ENCODE measurements at places on chromosomes 7 and 10.
A peak's percentile ranks its signal among the peaks of the same experiment; 100 is the strongest.

DNA sequence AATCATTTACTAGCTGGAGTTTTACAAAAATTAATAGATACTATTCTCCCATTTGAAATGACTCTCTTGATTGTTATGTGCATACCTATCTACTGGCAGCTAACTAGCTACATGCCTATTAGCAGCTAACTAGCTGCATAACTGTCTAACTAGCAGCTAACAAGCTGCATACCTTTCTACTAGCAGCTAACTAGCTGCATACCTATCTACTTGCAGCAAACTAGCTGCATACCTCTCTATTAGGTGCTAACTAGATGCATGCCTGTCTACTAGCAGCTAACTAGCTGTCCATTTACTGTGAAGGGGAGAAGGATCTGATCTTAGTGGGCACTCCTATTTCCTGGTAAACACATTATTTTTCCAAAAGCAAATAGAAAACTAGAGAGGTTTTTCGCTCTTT, 439.4 kb upstream of the PFKP start:
- DNase-seq: no peak

GRCh38 chr10:29420744-29421143, 131.9 kb downstream of the LYZL1 start:
- DNase-seq: no peak

- DNase-seq: no peak
Observed at GRCh38 chr7:50184271-50184990, 91.4 kb upstream of the ZPBP start.

- DNase-seq: no peak
Observed at GRCh38 chr10:88196291-88196690, 332.9 kb downstream of the PTEN start.

DNA sequence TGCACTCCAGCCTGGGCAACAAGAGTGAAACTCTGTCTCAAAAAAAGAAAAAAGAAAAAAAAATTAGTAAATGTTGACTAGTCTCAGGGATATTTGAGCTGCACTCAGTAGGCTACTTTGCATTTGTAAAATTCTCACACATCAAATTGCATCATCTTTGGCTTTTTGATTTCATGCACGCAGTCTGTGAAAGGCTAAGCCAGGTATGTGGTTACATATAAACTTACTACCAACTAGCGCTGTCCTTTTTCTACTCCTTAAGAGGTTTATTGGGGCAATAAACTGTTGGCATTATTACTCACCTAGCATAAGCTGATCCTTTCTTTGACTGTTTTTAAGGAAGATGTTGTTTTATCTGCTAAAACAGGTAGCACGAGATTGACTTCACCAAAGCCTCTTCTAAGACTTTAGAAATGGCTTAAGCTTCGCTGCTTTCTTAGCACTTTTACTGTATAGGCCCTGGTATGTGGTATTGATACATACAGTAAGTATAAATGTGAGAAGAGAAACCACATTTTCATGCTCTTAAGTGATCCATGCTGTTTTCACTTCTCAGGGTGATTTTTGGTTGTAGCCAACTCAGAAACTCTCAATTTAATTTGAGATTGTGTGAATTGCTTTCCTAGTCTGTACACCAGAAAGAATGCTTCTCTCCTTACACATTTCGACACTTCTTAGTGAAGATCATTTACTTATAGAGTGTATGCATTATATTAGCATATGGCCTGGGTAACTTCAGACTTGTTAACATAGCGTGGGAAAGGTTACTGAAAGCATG, 323.9 kb downstream of the AUTS2 start:
- no peak for DNase-seq

DNA sequence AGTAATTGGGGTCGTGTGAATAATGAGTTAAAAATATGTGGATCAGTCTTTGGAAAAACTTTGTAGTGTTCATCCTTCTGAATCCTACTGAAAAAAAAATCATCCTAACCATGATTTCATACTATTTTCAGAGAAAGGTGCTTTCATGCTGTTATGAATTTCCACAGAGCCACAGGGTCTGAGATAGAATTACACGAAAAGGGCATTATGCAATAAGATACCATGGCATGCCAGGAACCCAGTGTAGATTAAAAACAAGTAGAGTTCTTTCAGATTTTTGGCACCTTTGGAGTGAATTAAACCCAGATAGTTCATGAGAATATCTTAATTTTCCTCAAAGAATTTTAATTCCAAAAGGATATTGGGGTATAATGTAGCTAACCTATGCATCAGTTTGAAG, 47.5 kb upstream of the AGMO start:
- no peak for DNase-seq

DNA sequence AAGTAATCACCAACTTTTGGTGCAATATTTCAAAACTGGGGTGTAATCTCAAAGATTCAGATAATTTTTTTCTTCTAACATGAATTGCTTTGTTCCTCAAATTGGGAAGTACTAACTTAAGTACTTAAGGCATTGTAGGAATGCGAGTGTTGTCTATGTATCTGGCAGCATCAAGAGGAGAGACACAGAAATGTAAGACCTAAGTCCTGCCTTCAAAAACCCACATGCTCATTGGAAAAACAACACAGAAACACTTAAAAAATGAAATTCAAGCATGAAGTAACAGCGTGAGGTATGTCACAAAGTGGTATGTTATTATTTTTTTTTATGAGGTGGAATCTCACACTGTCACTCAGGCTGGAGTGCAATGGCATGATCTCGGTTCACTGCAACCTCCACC, 288.5 kb downstream of the ZEB1 start:
- no peak for DNase-seq

DNA sequence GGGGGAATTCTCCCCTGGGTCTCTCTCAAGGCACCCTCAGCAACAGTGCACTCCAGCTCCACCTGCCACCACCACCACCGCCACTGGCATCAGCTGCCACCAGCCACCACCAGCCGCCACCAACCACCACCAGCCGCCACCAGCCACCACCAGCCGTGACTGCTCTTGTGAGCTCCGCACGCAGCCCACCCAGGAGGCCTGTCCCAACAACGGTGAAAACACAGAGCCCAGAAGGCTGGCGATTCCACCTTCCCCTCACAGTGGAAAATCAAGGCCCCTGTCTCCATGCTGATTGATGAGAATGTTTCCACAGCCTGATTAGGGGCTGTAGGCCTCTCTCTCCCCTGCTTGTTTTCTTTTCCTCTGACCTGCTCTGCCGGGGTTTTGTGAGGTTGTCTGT, 41.1 kb downstream of the COBL start:
- DNase-seq: no peak

GRCh38 chr7:139845443-139845805, 16.4 kb downstream of the TBXAS1 start:
- DNase-seq: no peak

GRCh38 chr7:2498708-2499107, 20.9 kb upstream of the LFNG start:
- no peak for DNase-seq

DNA sequence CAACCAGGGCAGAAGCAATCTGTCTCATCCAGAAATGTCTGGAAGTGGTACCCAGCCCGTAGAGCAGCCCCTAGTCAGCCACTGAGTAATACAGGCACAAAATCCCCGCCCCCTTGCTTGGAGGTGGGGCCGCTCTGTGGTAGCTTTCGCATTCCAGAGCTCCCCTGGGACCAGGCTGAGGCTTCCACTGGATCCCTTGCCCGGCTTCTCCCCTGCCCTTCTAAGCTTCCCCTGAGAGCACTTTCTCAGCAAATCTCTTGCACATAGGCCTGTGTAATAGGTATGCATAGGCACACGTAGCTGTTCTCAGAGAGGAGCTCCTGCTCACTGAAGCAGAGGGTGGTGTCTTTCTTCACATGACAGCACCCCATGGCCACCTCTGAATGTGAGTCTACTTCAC, 144.2 kb downstream of the BMS1 start:
- DNase-seq: no peak

- peak; percentile 44 for DNase-seq
Observed at GRCh38 chr10:30510184-30510931, 76.4 kb downstream of the MAP3K8 start.

- no peak for DNase-seq
Observed at GRCh38 chr7:55411844-55412243, 46.7 kb downstream of the LANCL2 start.

DNA sequence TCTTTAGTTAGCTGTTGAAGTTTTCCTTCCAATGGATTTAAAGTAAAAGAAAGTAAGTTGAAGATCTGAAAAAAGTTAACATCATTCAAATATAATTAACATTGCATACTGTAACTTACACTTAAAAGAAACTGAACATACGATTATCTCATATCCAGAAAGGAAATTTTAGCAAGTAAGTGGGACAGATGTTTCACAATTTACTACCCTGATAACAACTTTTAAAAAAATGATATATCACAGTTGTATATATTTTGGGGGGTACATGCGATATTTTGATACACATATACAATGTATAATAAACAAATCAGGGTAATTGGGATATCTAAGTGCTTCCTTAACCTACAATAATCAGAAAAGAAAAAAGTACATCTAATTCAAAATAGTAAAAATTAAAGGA, 44.2 kb downstream of the ASZ1 start:
- DNase-seq: no peak

GRCh38 chr7:79298145-79298760, 155.2 kb downstream of the MAGI2 start:
- no peak for DNase-seq

DNA sequence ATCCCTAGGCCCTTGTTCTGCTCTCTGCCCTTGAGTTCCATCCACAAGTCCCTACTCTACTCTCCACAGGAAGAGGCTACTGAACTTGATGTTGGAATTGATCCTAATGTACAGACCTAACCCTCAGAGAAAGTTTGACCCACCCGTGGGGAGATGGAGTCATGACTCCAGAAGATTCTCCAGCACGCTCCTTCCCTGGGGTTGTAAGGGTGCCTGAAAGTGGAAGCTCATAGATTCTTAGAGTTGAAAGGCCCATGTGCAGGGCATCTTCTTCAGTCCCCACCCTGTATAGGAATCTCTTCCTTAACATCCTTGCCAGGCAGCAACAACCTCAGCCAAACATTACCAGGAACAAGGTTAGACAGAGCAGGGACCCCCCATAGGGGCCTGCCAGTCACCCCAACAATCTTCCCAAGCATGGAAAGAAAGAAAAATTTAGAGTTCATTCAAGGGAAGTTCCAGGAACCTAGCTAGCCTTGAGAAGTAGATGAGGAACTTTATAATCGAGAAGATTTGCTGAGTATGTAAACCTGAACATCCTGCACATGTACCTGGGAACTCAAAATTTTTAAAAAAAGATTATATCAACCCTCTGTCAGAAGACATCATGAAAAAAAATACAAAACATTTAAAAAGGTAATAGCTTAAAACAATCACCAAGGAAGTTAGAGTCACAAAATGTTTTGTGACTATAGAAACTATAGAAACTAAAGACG, 49.5 kb downstream of the THNSL1 start:
- no peak for DNase-seq

DNA sequence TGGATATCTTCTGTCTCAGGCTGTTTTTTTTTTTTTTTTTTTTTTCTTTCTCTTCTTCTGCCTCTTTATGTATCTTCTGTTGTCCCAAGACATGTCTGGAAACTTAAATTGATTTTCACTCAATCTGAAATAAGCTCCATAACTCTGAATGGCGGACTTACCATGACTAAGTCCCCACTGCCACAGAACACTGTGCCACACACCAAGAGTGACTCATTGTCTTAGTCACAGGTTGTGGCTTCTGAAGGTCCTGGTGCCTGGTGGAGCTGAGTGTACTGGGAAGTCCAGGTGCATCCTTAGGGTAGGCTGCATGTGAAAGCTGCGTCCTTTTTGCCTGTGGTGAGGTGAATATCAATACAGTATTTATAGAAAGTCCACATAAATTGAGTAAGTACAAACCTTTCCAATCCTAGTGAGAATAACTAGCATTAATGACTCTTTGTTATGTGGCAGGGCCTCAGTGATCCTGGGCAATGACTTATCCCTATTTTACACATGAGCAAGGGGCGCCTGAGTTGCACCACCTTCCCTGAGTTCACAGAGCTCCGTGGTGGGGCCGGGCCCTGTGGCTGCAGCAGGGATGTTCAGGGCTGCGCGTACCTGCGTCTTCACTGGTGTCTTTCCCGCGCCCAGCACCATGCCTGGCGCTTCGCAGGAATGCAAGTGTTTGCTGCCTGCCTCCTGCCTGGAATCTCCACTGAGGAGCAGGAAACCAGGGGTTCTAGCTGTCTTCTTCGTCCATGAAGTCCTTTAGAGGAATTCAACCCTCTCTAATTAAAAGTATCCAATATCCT, 4.3 kb downstream of the PFKP start:
- DNase-seq: peak; percentile 66

DNA sequence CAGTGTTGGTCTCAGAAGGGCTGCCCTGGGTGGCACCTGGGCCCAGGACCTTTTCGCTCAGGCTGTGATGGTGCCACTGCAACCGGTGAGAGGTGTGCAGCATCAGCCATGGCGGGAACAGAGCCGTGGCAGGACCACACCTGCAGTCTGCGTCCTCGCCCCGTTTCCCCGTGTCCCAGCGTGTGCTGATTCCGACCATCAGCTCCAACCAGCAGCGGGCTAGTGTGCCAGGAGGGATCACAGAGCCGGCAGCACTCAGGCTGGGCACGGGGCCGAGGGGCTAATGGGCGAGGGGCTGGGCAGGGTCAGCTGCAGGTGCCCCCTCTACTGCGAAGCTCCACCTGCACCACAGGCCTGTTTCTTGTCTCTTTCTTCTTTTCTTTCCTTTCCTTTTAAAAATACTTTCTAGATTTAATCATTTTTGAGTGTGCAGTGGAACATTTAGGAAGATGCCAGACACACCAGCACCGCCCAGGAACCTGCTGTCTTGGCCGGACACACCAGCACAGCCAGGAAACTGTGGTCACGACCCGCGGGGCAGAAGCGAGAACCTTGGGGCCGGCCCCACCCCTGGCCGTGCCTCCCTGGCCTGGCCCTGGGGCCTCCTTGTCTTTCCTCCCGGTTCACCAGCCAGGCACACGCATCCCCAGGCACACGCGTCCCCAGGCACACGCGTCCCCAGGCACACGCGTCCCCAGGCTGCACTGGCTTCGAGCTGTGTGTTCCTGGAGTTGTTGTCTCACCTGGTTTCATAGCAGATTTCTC, 34.6 kb downstream of the ADGRA1 start:
- DNase-seq: no peak

DNA sequence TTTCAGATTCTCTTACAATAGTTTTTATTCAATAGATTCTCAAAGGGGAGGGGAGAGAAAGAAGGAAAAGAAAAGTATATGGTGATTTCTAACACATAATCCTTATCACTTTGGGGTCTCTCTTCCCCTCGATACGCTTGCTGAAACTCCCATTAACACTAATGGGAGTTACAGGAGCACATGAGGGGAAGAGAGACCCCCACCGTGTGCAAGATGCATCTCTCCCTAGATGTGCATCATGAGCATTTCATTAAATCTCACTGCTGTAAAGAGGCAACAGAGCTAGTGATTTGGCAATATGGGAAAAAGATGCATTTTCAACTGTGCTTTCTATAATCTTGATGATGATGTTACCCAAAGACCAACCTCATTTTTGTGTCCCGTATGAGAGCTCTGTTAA, 177.4 kb downstream of the SKAP2 start:
- no peak for DNase-seq

GRCh38 chr7:7858559-7858958, 110.0 kb upstream of the GLCCI1 start:
- no peak for DNase-seq

GRCh38 chr10:79241990-79242619, 105.2 kb upstream of the PPIF start:
- DNase-seq: no peak
